ENCODE measurements at places on chromosomes 3 and 15.

- no peak for DNase-seq
Observed at GRCh38 chr15:84685304-84685703, 27.3 kb upstream of the NMB start.

DNA sequence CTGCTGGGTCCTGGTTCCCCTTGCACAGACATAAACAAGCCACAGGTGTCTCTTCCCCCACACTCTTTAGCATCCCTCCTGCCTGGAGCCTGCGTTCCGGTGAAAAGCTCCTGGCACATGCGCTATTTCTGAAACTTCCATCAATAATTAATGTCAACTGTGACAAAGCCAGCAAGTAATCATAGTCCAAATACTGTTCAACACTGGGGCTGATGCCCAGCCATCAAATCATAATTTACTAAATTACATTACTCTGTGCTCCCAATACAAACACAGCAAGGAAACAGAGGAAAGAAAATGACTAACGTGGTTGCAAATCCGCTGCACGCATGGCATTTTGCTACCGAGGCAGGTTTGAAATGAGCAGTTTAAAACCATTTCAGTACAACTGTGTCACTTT, 294.7 kb downstream of the ERC2 start:
- no peak for DNase-seq

DNA sequence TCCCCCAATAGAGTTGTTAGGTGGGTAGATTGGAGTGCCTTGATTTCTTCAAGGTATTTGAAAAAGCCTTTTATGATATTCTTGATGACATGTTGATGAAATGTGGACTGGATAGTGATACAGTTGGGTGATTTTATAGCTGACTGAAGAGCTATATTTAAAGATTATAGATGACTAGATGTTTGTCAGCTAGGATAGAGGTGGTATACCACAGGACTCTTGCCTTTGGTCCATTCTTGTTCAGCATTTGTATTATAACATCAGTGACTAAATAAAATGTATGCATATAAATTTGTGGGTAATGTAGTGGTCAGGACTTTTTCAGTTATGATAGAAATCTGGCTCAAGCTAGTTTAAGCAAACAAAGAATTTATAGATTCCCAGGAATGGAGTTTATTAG, 143.9 kb downstream of the ZNF609 start:
- no peak for DNase-seq

DNA sequence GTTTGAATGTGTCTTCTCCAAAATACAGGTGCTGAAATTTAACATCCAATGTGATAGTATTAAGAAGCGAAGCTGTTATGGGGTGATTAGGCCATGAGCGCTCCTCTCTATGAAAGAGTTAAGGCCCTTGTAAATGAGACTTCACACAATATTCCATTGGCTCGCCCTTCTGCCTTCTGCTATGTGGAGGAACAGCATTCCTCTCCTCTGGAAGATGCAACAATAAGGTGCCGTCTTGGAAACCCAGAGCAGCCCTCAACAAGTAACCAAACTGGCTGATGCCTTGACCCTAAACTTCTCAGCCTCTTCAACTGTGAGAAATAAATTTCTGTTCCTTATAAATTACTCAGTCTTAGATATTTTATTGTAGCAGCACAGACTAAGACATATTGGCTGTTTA, 874.6 kb downstream of the ROBO1 start:
- DNase-seq: no peak

- DNase-seq: no peak
Observed at GRCh38 chr3:18222686-18223085, 202.5 kb downstream of the SATB1 start.

DNA sequence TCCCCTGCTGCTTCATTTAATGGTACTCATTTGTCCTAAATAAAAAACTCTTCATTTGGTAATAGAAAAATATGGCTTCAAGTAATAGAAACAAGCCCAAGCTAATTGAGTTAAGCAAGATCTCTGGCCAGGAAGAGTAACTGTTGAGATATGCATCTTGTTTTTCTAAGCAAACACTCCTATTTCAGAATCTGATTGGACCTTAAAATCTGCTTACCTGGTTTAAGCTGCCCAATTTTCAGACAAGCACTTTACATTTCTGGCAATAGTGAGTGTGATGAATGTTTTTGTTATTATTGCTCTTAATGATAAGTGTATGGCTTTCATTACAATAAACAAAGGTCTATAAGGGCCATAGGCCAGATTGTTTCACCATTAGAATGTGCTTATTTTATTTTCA, 86.2 kb downstream of the CMSS1 start:
- no peak for DNase-seq

- no peak for DNase-seq
Observed at GRCh38 chr3:83460052-83460451, 1498.7 kb upstream of the CADM2 start.

- DNase-seq: no peak
Observed at GRCh38 chr15:61331019-61331418, 101.9 kb upstream of the RORA start.

GRCh38 chr15:91447991-91448644, 348.1 kb downstream of the SV2B start:
- DNase-seq: no peak

DNA sequence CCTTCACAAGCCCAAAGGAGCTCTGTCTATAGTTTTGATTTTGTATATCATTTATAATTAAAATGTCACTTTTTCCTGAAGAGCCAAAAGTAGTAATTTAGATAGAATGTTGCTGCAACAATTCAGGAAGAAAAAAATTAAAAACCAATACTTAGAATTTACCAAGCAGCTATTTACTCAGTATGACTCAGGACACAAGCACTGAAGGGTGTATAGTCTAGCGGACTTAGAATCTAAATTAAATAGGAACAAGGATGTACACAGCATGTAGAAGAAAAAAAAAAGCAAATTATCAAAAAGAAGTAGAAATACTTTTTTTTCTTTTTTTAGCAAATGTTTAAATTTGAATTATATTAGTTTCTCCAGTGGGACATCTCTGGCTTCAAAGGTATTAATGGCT, 31.6 kb downstream of the PGBD4 start:
- no peak for DNase-seq

DNA sequence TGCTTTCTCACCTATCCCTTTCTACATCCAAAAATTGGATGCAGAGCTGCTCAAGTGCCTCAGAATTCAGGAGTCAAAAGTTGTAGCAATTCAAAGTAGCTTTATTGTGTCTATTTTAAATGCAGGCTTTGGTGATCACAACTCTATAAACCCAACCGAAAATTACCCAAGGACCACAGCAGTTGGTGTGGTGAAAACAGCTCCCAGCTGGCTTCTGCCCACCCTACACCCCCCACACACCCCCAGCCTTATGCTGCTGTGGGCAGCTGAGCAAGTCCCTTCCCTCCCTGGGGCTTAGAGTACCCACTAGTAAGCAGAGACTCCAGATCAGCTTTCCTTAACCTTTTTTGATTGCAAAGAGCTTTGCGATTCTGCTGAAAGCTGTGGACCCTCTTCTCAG, 5.8 kb upstream of the HES1 start:
- DNase-seq: no peak

GRCh38 chr3:156664831-156665178, 9.6 kb upstream of the TIPARP start:
- DNase-seq: no peak

GRCh38 chr3:148366743-148367410, 330.8 kb upstream of the AGTR1 start:
- no peak for DNase-seq

DNA sequence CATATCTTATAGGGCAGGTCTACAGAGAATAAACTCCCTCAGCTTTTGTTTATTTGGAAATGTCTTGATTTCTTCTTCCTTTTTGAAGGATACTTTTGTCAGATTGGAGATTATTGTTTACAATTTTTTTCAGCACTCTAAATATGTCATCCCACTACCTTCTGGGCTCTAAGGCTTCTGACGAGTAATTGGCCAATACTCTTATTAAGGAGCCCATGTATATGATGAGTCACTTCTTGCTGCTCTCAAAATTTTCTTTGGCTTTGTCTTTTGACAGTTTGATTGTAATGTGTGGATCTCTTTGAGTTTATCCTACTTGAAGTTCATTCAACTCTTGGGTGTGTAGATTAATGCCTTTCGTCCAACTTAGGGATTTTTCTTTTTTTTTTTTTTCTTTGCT, 28.9 kb upstream of the CD200R1L start:
- DNase-seq: no peak

DNA sequence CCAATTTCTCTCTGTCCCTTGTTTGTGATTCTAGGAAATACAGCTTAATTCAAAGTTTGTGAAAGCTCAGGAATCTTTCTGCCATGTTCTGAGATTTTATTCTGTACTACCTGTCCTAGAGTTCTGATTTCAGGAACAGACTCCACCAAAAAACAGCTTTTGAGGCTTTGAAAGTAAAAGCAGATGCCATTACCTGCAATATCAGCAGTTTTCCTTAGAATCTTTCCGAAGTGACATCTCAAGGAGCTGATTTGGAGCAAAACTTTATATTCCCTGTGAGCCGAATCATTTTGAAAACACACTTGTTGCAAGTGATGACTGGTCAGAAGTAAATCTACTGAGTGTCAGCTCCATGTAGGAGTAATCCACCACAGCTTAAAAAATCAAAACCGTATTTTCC, 59.3 kb upstream of the CCNL1 start:
- DNase-seq: no peak

GRCh38 chr3:33751336-33751735, 33.3 kb upstream of the CLASP2 start:
- no peak for DNase-seq

GRCh38 chr15:67508407-67508806, 12.5 kb upstream of the C15orf61 start:
- no peak for DNase-seq

- DNase-seq: no peak
Observed at GRCh38 chr3:79661896-79662295, 105.9 kb downstream of the ROBO1 start.

GRCh38 chr15:92840149-92840548, 60.0 kb upstream of the CHD2 start:
- DNase-seq: no peak

DNA sequence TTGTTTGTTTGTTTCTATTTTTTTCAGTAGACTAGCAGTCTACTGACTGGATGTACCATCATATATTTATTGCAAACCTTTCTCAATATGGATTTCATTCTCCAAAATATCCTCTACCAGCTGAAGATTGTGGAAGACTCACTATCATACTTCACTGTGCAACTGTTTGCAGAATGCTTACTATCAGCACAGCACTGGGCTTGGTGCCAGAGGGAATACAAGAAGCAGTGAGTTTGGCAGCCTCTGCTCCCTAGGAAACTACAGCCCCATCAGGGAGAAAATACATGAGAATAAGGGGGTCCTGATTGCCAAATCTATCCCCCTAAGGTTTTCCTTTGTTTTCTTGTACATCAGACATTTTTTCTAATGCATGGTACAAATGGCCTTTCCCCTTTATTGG, 27.5 kb downstream of the AQP9 start:
- DNase-seq: no peak

- no peak for DNase-seq
Observed at GRCh38 chr15:72844067-72844466, 60.5 kb upstream of the ADPGK start.

GRCh38 chr3:37987315-37987697, 3.3 kb upstream of the VILL start:
- no peak for DNase-seq

DNA sequence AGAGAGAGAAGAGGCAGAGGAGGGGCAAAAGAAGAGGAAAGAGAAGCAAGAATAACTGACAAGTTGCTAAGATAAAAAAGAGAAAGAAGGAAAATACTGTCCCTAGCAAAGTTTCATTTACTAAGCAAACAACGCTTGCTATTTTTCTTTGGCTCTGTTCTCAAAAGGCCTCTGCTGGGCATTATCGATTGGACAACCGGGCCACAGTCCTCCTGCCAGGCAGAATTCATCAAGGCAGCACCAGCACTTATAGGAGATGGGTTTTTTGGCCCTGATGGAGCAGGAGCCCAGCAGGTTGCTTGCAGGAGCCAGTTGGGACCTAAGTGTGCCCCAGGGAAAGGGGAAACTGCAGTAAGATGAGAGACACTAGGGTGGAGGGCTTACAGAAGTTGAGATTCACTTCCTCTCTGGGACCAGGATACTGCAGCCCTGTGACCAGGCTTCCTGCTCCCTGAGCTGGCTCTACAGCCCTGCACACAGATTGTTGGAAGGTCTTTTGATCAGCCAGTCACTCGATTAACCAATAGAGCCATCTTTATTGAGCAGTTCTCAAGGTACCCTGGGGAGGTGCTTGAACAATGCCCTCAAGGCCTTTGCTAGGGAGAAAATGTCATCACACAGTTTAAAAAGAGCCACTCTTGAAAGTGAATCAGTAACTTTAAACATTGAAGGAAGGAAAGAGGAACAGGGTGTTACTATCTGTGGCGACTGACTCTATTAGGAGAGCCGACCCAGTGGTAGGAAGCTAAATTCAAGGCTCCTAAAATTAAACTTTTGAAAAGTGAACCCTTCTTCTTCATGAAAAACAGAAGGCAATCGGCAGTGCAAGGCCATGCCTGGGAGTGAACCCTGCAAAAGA, 28.8 kb upstream of the GLCE start:
- DNase-seq: no peak

GRCh38 chr15:60541481-60542299, 62.7 kb upstream of the ICE2 start:
- DNase-seq: no peak

DNA sequence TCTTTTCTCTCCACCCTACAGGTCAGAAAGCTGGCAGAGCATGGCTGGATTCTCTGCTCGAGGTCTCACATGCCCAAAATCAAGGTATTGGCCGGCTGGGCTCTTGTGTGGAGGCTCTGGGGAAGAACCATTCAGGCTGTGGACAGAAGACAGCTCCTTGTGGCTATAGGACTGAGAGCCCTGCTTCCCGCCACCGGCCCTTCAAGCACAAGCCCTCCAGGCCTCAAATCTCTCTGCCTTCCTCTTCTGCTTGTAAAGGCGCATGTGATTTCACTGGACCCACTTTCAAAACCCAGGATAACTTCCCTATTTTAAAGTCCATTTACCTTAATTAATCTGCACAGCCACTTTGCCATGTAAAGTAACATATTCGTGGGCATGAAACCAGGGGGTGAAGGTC, 36.2 kb upstream of the MGLL start:
- no peak for DNase-seq

DNA sequence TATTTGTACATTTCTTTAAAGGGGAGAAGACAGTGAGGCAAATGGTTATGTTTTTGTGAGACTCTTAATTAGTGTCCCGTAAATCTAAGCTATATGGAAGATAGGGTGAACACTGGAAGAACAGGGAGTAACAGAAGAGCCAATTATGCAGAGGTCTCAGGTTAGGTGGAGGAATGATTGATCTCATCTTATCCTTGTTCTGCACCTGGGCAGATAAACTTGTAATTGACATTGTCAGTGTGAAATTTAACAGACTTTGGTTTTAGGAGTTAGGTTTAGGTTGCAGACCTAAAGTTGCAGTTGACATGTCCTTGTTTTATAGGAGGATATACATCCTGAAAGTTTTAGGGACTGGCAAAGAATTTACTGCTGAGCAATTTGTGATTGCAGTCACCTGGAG, 3.1 kb upstream of the TWF2 start:
- no peak for DNase-seq

- DNase-seq: no peak
Observed at GRCh38 chr3:29718661-29719065, 437.8 kb downstream of the RBMS3 start.

- no peak for DNase-seq
Observed at GRCh38 chr3:56796996-56797395, 4.8 kb downstream of the ARHGEF3 start.

Data from activated T-cell treated with anti-CD3 and anti-CD28 coated beads for 48 hours (primary cell).